Inflammatory macrophage treated with lipopolysaccharide for 1 hour (primary cell): ENCODE measurements at places on chromosomes 7 and 10.

- no peak for DNase-seq
Observed at GRCh38 chr10:28449382-28449781, 83.5 kb upstream of the WAC start.

DNA sequence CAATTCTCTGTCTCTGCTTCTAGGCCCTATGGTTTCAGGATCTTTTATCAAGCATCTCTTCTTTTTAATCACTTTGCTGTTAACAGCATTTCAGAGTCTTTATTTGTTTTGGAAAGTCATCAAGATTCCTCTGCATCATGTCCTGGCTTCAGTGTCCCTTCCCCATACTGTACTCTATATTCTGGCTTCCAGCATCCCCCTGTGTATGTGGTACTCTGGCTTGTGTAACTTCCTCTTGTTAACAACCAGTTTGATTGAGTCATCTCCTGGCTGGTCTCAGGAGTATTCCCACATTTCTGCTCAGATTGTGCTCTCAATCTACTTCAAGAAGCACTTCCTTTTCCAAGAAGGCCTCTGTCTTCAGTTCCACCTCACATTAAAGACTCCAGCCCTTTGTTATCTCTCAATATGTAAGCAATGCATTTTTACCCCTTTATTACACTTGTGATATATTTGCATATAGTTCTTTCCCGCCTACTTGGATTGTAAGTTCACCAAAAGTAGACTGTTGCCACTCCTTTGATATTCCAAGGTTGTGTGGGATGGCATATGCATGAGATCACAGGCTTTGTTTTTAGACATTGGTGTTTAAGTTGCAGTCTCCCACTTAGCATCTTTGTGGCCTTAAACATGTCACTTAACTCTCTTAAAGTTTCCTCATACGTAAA lies 15.1 kb upstream of the ATE1 start:
- DNase-seq: peak; percentile 60

- DNase-seq: no peak
Observed at GRCh38 chr10:22573820-22574569, 140.4 kb downstream of the PIP4K2A start.

- DNase-seq: no peak
Observed at GRCh38 chr10:10421071-10421470, 596.6 kb upstream of the CELF2 start.

GRCh38 chr10:72186258-72186981 lies 29.4 kb upstream of the ANAPC16 start:
- peak; percentile 89 for DNase-seq

DNA sequence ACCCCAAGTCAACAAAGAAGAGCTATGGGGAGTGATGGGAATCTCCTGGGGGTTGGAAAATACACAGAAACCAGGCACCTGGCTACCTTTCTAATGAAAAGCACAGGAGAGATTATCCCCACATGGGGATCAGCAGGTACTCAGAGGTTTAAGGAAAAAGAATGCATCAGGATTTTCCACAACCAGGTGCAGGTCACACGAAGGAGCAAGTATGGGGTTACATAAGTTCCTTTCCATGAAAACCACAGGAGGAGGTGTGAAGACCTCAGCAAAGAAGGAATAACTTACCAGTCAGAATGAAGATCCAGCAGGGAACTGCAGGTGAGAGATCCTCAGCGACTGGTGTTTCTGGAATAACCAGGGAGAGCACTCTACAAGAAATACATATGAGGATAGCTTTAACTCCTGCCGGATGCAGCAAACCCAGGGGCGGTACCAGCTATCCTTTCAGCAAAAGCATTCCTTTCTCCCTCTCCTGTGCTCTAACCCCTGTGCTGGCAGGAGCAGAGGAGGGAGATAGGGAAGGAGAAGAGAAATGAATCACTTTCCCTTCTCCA lies 116.7 kb upstream of the TMEM106B start:
- DNase-seq: no peak

GRCh38 chr10:36026081-36026480 lies 384.0 kb upstream of the FZD8 start:
- DNase-seq: no peak

DNA sequence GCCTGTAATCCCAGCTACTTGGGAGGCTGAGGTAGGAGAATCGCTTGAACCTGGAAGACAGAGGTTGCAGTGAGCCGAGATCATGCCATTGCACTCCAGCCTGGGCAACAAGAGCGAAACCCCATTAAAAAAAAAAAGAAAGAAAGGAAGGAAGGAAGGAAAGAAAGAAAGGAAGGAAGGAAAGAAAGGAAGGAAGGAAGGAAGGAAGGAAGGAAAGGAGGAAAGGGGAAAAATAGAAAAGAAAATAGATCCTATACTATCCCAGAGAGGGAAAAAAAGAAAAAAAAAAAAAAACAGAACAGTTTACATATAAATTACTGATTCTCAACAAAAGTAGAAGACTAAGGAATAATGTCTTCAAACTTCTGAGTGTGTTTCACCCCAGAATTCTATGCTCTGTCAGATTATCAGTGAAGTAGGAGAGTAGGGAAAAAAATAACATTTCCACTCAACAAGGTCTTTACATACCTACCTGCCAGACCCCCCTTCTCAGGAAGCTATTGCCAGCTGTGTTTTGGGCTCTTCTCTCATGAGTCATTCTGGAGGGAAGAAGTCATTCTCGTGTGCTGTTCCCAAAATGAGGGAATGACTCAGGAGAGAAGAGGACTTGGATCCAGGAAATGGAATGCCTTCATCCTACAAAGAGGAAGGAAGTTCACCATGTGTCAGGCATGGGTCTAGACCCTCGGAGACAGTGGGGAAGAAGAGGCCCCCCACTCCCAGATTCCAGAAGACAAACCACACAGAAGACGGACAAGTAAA lies 20.9 kb downstream of the RGS10 start:
- DNase-seq: no peak

GRCh38 chr10:97612386-97612785 lies 20.9 kb downstream of the MORN4 start:
- peak; percentile 25 for DNase-seq

GRCh38 chr10:11210211-11210922 lies 192.7 kb downstream of the CELF2 start:
- peak; percentile 80 for DNase-seq

DNA sequence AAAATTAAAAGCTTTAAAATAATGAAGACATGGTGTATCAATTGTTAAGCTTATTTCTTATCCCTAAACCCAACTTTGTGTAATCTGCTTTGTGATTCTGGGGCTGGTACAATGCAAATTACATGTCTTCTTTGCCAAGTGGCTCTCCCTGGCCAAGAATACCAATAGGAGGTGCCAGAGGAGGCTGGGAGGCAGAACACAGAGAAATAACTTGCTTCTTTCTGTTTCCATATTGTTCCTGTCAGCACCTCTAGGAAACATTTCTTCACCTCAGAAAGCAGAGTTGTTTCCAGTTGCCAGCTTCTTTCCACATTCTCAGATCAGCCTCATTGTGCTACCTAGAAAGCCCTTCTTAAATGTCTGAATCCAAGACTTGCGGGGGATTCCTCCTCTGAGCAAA lies 174.4 kb downstream of the MDFIC start:
- no peak for DNase-seq

DNA sequence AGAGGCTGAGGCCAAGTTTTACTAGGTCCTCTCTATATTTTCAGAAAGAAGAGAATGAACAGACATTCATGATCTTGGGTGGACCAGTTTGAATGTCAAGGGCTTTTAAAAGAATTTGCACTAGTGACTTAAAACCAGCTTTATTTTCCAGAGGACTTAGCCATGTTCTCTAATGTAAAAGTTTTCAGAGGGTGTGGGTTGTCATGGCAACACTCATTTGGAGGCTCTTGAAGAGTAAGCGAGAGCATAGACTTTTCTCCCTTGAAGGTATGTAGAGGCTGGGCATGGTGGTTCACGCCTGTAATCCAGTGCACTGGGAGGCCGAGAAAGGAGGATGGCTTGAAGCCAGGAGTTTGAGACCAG lies 61.1 kb downstream of the GATA3 start:
- DNase-seq: no peak

GRCh38 chr10:67621834-67622233 lies 74.2 kb downstream of the CTNNA3 start:
- no peak for DNase-seq

DNA sequence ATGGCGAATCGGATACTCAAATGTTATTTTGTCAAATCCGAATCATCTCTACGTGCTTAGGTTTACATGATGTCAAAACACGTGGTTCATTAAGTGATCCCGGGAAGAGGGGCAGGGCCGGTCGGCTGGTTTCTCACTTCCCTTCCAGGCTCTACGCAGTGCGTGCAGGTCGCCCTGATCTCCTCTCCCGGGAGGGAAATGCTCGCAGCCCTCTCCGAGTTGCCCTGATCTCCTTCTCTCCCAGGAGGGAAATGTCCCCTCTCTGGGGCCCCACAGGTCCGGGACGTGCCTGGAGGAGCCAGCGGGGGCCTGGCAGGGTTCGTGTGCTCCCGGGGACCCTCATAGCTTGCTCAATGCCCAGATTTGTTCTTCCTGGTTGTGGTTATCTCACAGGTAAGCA lies 202.7 kb downstream of the DNAJB6 start:
- no peak for DNase-seq

- DNase-seq: peak; percentile 16
Observed at GRCh38 chr10:72625276-72625607, 637 bp downstream of the MICU1 start.

DNA sequence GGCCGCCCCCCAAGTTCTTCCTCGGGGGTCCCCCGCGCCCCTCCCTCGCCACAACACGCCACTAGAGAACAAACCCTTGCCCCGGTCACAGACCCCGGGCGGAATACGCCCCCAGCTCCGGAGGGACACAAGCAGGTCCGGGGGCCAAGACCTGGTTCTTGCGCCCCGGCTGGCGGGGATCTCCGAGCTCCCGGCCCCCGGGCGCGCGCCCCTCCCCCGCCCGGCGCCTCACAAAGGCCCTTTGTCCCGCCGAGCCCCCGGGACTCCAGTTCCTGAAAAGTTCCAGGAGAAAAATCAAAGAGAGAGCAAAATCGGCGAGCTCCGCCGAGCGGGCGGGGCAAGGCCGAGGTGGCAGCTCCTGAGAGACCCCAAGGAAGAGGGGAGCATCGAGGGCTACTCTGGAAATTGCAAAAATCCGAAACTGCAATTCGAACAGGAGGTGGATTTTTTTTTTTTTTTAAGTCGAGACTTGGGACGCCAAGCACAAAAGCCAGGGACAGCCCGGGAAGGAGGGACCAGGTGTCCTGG lies 4.0 kb downstream of the TNRC18 start:
- no peak for DNase-seq

- no peak for DNase-seq
Observed at GRCh38 chr7:106723398-106723797, 62.4 kb upstream of the CCDC71L start.

GRCh38 chr7:140358412-140359051 lies 39.8 kb downstream of the SLC37A3 start:
- DNase-seq: peak; percentile 52

GRCh38 chr10:69451784-69452251 lies 553 bp downstream of the TSPAN15 start:
- DNase-seq: no peak

DNA sequence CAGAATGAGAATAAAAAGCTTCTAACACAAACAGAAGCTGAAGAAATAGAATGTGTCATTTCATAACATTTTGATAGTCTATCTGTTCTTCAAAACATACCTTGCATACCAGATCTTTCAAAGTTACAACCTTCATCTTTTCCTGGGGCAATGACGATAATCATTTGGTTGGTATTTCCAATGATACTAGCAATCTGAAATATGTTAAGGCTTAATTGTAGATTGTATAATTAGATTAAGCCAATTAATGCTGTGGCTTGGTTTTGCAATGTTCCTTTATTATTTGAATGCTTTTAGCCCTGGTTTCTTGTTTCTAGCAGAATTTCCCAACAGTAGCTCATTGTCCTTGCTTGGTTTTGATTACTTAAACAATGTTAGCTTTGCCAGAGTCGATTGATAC lies 84.6 kb downstream of the CABCOCO1 start:
- DNase-seq: no peak

DNA sequence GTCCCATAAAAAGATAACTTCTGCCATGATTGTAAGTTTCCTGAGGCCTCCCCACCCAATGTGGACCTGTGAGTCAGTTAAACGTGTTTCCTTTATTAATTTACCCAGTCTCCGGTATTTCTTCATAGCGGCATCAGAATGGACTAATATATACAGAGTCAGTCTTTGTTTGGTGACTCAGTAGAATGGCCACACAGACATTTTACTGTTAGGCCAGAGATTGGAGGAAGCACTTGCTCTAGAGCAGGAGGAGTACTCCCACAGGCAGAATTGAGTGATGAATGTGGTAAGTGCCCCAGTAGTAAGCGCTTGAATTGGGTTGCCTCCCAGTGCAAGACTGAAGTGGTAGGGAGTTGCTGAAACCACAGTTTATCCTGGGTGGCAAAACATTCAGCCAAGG lies 149.5 kb upstream of the SMIM30 start:
- no peak for DNase-seq

GRCh38 chr7:15167912-15168311 lies 265.4 kb upstream of the DGKB start:
- DNase-seq: no peak

DNA sequence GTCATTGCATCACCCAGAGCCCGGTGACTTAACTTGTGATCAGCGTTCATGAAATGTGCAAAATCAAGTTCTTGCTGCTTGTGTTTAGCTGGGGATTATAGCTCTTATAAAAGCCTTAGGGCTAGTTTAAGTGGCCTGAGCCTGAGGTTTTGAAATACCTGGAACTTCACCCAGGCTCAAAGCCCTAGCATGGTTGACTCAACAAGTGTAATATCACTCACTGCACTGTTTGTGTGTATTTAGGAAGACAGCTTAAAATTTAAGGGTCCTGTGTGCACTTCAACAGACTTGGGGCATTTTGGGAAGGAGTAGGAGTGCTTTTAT lies 489.5 kb downstream of the GATA3 start:
- DNase-seq: no peak

- DNase-seq: peak; percentile 46
Observed at GRCh38 chr10:128178302-128178958, 52.2 kb upstream of the MKI67 start.

DNA sequence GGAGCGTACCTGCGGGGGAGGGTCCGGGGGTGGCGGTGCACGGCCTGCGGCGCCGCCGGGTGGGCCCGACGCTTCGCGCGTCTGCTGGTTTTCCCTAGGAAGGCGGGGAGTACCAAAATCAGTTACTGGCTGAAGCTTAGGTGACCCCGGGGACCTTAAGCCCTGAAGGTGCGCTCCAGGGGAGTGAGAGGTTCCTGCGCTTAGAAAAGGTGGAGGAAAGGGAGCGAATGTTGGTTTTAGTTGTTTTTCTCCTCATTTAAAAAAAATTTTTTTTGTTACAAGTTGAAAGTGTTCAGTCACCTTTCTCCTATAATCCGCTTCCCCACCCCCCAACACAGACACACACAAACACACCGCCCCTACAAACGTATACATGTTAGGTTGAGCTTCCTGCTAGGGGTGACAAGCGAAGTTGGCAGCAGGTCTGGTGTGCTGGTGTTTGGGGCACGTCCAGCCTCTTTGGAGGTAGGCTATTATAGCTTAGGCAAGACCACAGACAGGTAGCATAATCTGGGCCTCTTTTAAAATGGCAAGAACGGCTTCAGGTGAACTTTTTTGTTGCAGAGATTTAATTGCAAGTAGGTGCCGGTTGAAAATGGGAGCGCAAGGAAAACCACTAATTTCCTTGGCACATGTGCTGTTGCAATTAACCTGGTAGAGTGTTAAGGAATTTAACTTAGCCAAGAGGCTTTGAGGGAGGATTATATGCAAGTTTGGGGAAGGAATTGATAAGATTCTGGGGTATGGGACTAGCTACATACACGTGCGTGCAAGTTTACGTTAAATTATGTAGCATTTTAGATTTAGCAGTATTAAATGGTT lies 945 bp downstream of the ADD3 start:
- DNase-seq: no peak

- DNase-seq: no peak
Observed at GRCh38 chr10:21807180-21807579, 196.3 kb downstream of the DNAJC1 start.
